ENCODE measurements at places on chromosomes 5 and 9. TPM values are rescaled to one million over a fixed set of nuclear protein-coding genes. Genes with fewer than 3 reads are reported as not detected.

DNA sequence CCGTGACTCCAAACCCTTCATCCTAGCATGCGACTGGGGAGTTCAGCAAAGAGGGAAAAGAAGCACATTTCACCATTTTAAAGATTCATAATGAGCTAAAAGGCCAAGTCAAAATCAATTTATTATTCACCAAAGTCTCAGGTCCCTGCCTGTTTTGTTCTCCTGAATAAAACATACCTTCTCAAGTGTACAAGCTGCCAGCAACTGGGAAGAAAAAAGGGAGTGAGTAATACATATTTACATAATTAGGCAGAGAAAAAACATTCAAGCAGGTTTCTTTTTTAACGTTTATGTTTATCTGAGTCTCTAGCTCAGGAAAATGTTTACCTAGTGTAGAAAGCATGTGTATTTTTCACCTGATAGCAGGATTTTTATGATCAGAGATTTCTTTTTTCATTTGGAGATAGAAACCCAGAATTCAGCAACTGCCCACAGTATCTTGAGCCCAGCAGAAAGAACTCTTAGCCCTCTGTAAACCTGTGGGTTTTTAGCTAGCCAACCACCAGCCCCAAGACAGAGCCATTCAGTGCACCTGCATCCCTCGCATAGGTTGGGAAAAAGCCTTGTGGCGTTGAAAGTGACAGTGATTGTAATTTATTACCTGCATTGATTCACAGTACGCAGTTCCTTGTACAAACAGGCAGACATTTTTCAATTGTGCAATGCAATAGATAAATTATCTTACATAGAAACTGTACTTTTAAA is 117.9 kb upstream of the GRIA1 start:
- no peak overlapping the region for H3K4me3 ChIP-seq
- H3K36me3 ChIP-seq: no peaks in the 10 kb centered on the region
- H3K27me3 ChIP-seq: no peaks in the 10 kb centered on the region
- H3K4me1 ChIP-seq: no peaks in the 10 kb centered on the region
- no peak for DNase-seq

DNA sequence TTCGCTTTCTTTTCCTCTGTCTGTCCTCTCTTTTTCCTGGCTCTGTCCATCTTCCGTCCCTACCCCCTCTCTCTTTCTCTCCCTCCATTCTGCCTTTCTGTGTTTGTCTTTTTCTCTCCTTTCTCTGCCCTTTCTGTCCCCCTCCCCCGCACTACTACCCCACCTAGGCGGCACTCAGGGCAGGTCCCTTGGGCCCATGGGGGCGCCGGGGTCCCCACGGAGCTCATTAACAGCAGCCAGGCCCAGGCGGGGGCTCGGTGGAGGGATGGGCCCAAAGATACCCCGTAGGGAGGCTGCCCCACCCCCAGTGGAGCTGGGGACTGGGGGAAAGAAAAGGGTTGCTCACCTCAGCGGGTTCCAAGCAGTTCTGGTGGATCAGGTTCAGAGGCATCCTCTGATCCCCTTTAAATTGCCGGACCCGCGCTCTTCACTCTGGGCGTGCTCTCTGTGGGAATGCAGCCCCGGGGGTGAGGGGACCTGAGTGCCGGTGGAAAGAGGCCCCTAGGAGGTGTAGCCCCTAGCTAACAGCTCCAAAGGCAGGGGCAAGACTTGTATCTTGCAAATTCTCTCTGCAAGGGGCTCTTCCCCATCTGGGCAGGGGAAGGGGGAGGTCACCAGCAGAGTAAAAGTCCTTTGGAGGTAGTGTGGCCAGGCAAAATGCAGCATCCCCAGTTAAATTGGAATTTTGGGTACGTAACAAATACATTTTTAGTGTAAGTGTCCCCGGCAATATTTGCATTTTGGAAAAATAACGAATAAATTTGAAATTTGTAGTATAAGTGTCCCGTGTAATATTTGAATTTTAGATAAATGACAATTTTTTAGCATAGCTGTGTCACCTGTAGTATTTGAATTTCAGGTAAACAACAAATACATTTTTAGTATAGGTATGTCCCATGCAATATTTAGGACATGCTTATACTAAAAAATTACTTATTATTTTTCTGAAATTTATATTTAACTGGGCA is 7.4 kb downstream of the LHX2 start:
- peaks cover 12% of the 10 kb centered on the region for H3K36me3 ChIP-seq
- H3K27ac ChIP-seq: no peak overlapping the region
- H3K4me3 ChIP-seq: peak overlapping the region; percentile 76
- peaks cover 43% of the 10 kb centered on the region for H3K4me1 ChIP-seq
- peaks cover 100% of the 10 kb centered on the region for H3K27me3 ChIP-seq

- no peaks in the 10 kb centered on the region for H3K36me3 ChIP-seq
- no peaks in the 10 kb centered on the region for H3K4me1 ChIP-seq
- H3K27ac ChIP-seq: no peak overlapping the region
- no peaks in the 10 kb centered on the region for H3K27me3 ChIP-seq
- H3K4me3 ChIP-seq: no peak overlapping the region
These were observed 16.1 kb upstream of the RAI14 start for GRCh38 chr5:34639852-34640626.

Gene ADRB2
- 0.40 TPM for total RNA-seq

DNA sequence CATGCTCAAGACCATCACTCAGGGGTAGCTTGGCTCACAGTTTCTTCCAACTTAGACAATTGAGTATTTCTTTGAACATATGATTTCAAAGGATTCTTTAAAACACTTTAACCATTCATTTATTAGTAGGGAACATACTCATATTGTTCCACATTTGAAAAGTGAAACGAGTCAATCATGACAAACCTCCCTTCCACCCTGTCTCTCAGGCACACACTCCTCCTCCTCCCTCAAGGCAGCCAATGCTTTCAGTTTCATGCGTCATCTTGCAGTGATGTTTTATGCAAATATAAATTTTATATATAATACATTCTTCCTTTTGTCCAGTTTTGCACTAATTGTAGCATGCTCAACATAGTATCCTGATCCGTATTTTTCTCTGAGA is 126.0 kb upstream of the BOD1 start:
- no peaks in the 10 kb centered on the region for H3K27me3 ChIP-seq
- peaks cover 20% of the 10 kb centered on the region for H3K4me1 ChIP-seq
- H3K4me3 ChIP-seq: no peak overlapping the region
- no peak for DNase-seq
- no peaks in the 10 kb centered on the region for H3K36me3 ChIP-seq
- H3K27ac ChIP-seq: no peak overlapping the region

DNA sequence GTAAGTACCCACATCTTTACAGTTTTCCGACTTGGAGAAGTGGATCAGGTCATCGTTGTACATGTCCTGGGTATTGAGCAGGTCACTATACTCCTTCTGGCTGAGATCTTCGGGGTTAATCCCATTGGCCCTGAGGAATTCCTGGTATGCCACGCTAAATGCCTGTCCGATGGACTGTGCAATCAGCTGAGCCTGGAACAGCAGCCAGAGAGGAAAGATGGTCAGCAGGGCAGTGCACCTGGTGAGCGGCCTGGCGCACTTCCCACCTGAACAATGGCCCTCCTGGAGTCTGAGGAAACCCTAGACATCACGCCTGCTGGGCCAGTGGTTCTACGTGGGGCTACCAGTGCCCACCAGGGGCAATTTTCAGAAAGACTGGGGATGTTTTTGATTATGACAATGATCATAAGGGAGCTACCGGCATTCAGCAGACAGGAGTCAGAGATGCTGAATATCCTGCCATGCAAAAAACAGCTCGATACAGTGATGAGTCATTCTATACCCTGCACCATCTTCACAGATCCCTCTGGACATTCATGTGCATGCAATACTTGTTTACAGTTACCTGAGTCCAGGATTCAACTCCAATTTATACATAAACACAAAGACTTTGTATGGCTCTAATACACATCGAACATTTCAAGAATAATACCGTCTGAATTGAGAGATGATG is 127.2 kb downstream of the ENTREP1 start:
- no peak overlapping the region for H3K4me3 ChIP-seq
- H3K4me1 ChIP-seq: peaks cover 13% of the 10 kb centered on the region
- H3K27ac ChIP-seq: no peak overlapping the region
- DNase-seq: peak; percentile 81

Gene ECSCR
- total RNA-seq: not detected

DNA sequence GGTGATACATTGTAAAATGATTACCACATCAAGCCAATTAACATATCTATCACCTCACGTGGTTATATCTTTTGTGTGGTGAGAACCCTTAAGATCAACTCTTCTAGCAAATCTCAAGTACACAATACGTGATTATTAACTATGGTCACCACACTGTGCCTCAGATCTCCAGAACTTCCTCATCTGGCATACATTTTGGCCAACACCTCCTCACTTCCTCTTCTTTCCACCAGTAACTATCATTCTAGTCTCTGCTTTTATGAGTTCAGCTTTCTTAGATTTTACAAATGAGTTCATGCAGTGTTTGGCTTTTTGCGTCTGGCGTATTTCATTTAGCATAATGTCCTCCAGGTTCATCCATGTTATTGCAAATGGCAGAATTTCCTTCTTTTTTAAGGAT is 35.8 kb downstream of the PRKACG start:
- no peak for DNase-seq
- H3K36me3 ChIP-seq: no peaks in the 10 kb centered on the region
- H3K27ac ChIP-seq: no peak overlapping the region
- H3K4me3 ChIP-seq: no peak overlapping the region
- H3K4me1 ChIP-seq: peaks cover 12% of the 10 kb centered on the region
- no peaks in the 10 kb centered on the region for H3K27me3 ChIP-seq

DNA sequence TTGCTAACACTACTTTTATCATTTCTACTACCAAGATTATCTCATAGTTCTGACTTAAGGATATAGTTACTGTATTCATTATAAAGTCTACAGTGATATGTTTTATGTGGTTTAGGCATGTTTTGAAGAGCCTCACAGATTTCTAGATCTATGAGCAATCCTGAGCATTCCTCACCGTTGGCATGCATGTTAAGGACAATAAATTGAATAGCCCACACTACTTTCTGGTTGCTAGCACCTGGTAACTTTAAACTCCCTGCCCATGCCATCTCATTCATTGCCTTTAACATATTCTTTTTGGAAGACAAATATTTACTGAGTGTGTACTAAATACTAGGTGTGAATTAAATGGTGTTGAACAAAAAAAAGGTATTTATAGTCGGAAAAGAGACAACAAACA is 868.1 kb upstream of the CDH9 start:
- no peak overlapping the region for H3K4me3 ChIP-seq
- no peaks in the 10 kb centered on the region for H3K36me3 ChIP-seq
- H3K27ac ChIP-seq: no peak overlapping the region
- H3K27me3 ChIP-seq: no peaks in the 10 kb centered on the region
- no peaks in the 10 kb centered on the region for H3K4me1 ChIP-seq

Gene CXCL14
- not detected for total RNA-seq

- H3K27ac ChIP-seq: no peak overlapping the region
- no peaks in the 10 kb centered on the region for H3K27me3 ChIP-seq
- no peaks in the 10 kb centered on the region for H3K36me3 ChIP-seq
- DNase-seq: no peak
- H3K4me3 ChIP-seq: no peak overlapping the region
These were observed 5.1 kb downstream of the GRK6 start for GRCh38 chr5:177431317-177432142.

Gene AQP7
- 0.25 TPM for total RNA-seq

DNA sequence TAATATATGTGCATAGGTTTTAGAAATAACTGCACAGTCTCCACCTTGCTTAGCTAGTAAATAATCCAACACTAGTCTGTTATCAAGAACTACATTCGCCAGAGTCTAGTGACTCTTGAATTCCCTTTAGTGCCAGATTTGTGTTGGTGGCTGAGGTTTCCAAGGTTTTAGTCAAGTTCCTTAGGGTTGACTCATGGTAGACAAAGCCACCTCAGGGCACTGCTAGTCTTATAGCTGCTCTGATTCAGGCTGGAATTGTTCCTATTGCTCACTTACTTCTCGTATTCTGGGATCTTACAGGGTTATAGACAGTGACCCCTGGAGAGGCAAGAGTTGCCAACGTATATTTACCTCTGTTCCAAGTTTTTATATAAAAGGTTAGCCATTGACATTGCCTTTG is 1369.8 kb upstream of the CDH9 start:
- peaks cover 24% of the 10 kb centered on the region for H3K4me1 ChIP-seq
- no peaks in the 10 kb centered on the region for H3K27me3 ChIP-seq
- no peak for DNase-seq
- H3K27ac ChIP-seq: no peak overlapping the region
- no peaks in the 10 kb centered on the region for H3K36me3 ChIP-seq
